ENCODE measurements at places on chromosomes 2 and 18.

- no peak for DNase-seq
Measured at GRCh38 chr18:23499291-23499781, 4.0 kb upstream of the RMC1 start.

DNA sequence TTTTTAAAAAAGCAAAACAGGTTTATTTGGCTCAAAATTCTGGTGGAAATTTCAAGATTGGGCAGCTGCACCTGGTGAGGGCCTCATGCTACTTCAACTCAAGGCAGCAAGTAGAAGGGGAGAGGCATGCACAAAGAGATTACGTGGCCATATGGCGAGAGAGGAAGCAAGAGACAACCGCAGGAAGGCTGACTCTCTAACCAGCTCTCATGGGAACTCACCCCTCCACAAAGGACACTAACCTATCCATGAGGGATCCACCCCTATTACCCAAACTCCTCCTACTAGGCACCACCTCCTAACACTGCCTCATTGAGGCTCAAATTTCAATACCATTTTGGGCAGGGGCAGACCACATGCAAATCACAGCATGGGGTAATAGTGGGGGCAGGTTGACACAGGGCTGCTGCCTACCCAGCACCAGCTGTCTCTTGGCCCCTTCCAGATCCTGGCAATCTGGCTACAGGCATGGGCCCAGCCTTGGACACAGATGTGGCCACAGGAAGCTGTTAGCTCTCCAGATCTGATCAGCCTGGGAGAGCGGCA is 2.0 kb upstream of the CAPN10 start:
- no peak for DNase-seq

GRCh38 chr2:131092458-131093005 is 728 bp downstream of the FAM168B start:
- no peak for DNase-seq

DNA sequence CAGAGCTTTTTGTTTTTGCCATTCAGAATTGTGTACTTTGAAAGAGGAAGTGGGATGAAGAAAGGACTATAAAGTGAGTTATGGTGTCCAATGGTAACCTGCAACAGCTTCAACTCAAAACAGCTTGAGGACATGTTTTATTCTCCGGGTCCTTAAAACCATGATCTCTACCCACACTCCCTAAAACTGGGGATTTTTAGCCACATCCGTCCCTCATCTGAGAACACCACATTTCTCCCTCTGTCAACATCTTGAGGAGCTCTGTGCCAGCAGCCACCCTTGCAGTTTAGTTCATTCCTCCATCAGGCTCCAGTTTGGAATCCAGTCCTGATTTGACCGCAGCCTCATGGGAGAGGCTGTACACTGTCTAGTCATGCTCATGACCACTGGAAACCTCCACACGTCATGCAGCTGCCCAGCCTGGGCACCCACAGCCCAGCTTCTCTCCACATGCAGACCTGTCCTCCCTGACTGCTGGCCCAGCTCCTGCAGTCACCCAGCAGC is 62.6 kb downstream of the C18orf63 start:
- DNase-seq, result no peak

DNA sequence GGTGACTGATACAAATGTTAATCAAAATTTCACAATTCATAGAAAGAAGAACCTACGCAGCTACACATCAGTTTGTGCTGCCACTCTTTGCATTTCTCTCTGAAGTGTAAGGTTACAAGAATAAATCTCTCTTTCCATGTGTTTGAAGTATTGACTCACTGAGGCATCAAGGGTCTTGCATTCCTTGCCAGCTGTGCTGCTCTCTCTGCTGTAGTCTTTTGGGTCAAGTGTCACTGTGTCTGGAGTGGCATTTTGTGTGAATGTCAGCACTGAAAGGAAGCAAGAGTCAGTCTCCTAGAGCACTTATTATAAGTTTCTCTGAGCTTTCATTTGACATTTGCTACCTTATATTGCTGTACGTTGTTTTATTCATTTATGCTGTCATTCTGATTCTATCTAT is 1696.1 kb upstream of the LRRTM1 start:
- DNase-seq, result peak; percentile 4

- DNase-seq, result no peak
Measured at GRCh38 chr2:210233487-210233886, 8.2 kb upstream of the ACADL start.

DNA sequence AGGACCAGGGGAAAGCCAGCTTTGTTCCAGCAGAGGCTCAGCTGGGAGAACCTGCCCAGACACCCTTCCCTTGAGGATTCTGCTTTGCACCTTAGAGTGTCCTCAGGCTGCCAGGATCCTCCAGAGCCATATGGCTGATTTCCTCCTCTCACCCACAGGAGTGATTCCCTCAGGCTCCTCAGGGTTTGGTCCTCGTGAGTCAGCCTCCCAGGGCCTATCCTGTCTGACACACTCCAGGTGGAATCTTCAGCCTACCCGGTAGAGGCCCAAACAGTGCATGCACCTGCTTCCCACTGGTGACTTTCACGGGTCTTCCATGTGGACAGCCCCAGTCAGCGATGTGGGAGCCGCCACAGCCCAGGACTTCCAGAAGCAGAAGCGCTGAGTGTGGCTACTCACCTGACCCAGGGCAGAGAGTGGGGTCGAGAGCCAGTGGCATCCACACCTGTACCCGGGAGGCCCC is 73.3 kb downstream of the TFCP2L1 start:
- DNase-seq, result no peak

GRCh38 chr2:161486111-161486510 is 70.0 kb downstream of the TBR1 start:
- no peak for DNase-seq

DNA sequence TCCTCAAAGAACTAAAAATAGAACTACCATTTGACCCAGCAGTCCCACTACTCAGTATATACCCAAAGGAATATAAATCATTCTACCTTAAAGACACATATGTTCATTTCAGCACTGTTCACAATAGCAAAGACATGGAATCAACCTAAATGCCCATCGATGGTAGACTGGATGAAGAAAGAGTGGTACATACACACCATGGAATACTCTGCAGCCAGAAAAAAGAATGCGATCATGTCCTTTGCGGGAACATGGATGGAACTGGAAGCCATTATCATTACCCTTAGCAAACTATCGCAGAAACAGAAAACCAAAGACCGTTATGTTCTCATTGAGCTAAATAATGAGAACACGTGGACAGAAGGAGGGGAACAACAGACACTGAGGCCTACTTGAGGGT is 44.5 kb downstream of the TWSG1 start:
- DNase-seq, result no peak

DNA sequence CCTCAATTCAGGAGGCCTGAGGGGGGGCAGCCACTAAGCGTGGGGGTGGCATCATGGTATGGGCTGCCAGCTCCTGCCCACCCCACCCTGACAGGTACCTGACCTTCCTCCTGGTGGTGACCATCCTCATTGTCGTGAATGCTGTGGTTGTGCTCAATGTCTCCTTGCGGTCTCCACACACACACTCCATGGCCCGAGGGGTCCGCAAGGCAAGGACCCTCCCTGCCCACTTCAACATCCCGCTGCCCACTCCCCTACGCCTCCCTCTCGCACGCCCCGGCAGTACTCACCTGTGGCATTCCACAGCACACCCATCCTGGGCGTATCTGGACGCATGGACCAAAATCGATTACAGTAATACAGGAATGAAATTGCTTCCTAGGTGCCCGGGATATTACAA is 4.0 kb downstream of the CHRNG start:
- DNase-seq, result no peak

DNA sequence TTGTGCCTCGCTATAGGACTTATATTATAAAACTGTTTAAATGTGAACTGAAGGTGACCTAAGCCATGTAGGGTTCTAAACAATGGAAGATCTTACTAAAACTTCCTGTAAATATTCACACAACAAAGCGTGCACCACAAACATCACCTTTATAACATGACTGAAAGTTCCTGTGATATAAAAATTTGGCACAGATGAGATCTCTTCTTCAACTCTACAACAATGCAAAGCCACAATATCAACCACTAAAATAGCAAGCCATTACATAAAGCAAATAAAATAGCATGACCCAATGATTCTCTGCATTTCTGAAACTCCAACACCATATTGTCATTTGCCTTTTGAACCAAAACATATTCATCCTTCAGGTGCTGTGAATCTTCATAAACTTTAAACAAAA is 3.5 kb downstream of the YES1 start:
- no peak for DNase-seq

- no peak for DNase-seq
Measured at GRCh38 chr2:20525041-20526035, 78.5 kb downstream of the RHOB start.

GRCh38 chr18:45398448-45398847 is 216.8 kb upstream of the SLC14A2 start:
- DNase-seq, result no peak

- no peak for DNase-seq
Measured at GRCh38 chr2:43344868-43345373, 118.5 kb upstream of the ZFP36L2 start.

DNA sequence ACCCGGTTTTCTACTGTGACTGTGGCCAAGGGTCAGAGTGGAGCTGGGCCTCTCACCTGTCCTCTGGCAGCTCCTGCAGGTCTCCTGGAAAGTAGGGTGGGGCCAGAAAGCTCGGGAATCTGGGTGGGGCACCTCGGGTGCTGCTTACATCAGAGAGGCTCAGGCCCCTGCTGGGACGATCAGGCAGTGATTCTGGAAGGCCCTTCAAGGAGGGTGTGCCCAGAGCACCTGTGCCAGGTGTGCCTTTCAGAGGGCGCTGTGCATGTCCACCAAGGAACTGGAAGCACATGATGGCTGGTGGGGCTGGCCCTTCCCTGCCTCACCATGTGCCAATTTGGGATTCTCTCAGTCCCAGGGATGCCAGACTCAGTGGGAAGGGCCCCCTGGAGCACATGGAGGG is 44.0 kb downstream of the ATP6V1C2 start:
- no peak for DNase-seq

Data from renal cortex interstitium (tissue), 15 donors.